ENCODE measurements at places on chromosomes 2 and 18. TPM values are rescaled to one million over a fixed set of nuclear protein-coding genes. Genes with fewer than 3 reads are reported as not detected.

DNA sequence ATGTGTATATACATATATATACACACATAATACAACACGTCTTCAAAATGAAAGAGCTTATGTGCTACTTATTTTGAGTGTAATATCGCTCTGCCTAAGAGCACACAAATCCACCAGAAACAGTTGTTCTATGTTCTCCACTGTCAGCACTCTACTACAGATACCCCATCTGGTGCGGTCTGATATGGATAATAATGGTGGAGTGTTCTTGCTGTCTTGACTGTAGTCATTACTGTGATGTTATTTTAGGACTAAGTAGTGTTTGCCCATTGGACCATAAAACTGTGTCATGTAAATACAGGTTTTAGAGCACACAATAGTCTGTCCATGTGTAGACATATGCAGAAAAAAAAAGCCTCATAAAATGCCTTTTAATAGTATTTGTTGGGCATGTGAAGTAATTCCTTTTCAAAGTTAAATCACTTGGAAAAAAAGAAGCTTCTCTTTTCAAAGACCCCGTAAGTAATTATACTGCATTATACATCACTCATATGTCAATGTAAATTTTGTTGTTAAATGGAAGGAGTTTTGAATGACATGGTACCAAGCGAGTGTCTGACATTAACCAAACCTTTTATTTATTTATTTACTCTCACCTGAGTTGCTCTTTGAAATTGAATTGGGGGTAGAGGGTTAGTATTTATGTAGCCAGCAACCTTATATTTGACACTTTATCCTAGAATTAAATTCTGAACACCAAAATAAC, 1249.2 kb upstream of the ZEB2 start:
- DNase-seq = no peak

GRCh38 chr2:23918837-23919489, 8.0 kb downstream of the ATAD2B start:
- no peak for DNase-seq

The GALNT13 gene
- 0.17 TPM for total RNA-seq

DNA sequence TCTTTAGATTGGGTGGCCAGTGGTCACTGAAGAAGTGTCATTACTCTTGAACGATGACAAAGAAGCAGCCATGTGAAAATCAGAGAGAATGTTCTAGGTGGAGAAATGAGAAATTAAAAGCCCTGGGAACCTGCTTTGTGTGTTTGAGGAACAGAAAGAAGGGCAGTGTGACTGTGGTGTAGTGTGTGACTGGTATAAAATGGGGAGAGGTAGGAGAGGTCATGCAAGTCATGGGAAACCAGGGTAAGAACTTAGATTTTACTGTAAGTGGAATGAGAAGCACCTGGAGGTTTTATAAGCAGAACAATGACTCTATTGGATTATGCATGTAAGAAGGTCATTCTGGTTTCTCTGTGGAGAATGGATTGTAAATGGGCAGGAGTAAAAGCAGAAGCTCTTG, 12.2 kb downstream of the ICOS start:
- no peak for DNase-seq

DNA sequence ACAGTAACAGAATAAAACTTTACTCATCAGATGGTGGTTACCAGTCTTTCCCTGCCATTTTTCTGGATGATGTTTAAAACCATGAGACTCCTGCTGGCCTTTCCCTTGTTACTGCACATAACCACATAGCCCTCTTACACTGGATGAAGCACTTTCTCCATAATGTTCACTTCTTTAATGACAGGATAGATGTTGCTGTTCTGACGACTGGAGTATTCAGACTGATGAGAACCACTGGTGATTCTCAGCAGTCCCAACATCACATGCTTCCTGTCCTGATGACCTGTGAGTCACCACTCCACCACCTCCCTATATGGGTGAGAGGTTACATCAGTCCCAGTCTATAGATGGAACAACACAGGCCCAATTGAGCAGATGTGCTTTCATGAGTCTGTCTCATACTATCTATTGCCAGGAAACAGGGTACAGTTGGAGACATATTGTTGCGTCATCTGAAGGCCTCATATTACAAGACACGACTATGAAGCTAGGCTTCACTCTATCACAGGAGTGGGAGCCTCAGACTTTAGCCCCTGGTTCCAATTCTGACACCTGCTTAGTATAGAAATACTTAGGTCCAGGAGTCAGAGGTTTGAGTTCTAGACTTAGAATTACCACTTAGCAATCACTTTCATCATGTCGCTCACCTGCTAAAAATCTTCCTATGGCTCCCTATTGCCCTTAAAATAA, 145.7 kb upstream of the KLF7 start:
- peak; percentile 90 for DNase-seq

- no peak for DNase-seq
These were observed 1.3 kb downstream of the NCAPH start for GRCh38 chr2:96336873-96337272.

DNA sequence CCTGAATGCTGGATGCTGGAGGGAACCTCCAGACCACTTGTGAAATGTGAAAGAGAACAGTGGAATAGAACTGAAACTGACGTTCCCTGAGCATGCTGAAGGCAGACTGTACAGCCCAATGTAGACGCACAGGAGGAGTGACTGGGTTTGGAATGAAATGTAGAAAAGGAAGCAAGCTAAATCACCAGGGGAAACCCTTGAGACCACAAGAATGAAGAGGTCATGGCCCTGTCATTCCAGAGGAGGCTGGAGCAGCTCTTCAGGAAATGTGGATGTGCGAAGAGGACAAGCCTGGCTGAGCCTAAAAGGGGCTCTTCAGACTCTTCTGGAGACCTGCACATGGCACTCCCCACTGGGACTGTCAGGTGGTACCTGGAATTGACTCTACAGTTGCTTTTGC, 118.5 kb upstream of the ALPP start:
- DNase-seq = peak; percentile 81

GRCh38 chr2:9984871-9985480, 33.5 kb downstream of the GRHL1 start:
- no peak for DNase-seq

DNA sequence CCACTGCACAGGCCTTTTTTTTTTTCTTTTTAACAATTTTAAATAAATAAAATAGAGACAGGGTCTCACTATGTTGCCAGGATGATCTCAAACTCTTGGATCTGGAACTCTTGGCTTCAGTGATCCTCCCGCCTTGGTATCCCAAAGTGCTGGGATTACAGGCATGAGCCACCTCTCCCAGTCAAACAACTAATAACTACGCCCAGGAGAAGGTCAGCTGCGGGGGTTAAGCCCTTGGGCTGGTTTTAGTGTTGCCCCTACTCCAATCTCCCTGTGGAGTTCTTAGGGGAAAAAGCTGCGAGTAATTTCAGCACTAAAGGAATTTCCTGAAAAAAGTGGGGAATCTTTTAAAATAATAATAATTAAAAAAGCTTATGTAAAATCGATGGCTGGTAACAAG, 96.4 kb upstream of the XPO1 start:
- DNase-seq = no peak

GRCh38 chr2:86027922-86028765, 77.5 kb downstream of the POLR1A start:
- DNase-seq = no peak

The ARHGEF4 gene
- total RNA-seq = 48.8 TPM

- DNase-seq = no peak
These were observed 315.5 kb upstream of the MYT1L start for GRCh38 chr2:2646433-2647051.

DNA sequence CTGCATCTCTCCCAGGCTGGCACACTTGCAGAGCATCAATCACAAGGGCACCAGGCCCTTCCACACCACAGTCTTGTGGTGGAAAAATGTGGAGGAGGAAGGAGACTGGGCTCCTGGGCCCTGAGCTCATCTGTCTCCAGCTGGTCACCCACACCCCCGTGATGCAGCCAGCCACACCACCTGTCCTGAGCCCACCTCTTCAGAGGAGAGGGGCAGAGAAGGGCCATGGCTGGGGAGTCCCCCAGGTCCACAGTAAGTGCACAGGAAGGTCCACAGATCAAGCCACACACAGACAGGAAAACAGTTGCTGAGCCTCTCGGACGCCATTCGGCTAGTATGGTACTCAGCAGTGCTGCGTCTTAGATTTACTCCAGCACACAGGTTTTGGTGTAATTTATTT, 203.5 kb upstream of the SALL3 start:
- DNase-seq = no peak

GRCh38 chr2:95401480-95401879, 1.0 kb upstream of the FAHD2A start:
- DNase-seq = no peak

The IL36G gene
- not detected for total RNA-seq

GRCh38 chr18:23359421-23359820, 93.7 kb upstream of the RIOK3 start:
- no peak for DNase-seq

The CRYGC gene
- total RNA-seq = 0.52 TPM

- no peak for DNase-seq
These were observed 140.6 kb upstream of the CCDC150 start for GRCh38 chr2:196498962-196499361.

All from mammary epithelial cell (primary cell).